ENCODE measurements at places on chromosomes 11 and 22. TPM values are rescaled to one million over a fixed set of nuclear protein-coding genes. Genes with fewer than 3 reads are reported as not detected.

DNA sequence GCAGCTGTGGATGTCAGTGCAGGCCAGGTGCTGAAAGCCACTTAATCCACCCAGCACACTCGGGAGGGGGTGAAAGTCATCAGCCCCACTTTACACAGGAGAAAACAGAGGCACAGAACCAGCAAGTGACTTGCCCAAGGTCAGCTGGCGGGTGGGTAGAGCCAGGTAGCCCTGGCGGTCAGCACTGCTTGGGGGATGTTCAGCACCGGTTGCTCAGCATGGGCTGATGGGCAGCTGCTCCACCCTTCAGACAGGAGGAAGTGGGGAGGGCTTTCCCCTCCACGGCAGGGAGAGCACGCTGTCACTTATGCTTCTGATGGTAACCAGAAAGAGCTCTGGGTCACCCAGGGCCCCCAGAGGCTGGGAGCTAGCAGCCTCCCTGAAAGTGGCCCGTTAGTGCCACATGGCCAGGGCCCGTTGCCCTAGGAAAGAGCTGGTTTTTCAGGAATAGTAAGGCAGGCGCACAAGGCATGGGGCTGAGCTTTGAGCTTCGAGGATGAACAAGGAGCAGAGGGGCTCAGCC, 417.9 kb downstream of the CTTN start:
- DNase-seq: no peak

The BRSK2 gene
- 3.0 TPM for total RNA-seq

DNA sequence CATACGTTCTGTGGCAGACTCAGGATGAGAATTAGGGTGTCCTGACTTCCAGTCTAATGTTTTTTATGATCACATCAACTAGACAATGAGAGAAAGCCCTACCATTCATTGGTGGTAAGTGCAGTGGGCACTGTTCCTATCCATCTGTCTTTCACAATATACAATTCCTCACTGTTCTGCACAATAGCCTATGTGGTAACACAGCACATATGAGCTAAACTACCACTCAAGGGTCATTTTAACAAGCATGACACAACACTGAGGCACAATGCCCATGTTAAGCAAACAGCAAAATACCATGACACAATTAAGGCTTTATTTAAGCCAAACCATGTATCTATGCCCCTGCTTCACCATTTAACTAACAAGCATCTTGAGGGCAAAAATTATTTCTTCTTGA, 52.3 kb downstream of the SIK3 start:
- no peak for DNase-seq

DNA sequence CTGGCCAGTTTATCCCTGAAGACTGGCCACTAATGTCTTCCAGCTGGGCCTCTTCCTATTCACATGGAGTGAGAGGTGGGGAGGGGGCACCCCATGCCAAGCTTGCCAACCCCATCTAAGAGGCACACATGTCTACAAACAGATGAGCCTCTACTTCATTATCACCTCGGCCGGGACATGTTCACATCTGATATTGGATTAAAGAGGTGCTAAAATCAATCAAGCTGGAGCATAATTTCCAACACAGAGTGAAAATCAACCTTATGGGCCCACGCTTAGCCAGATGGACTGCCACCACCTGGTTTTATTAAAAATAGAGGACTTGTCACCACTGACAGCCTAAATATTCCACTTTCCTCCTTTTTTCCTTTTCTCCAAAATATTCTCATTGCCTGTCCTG, 162.6 kb upstream of the NARS2 start:
- no peak for DNase-seq

DNA sequence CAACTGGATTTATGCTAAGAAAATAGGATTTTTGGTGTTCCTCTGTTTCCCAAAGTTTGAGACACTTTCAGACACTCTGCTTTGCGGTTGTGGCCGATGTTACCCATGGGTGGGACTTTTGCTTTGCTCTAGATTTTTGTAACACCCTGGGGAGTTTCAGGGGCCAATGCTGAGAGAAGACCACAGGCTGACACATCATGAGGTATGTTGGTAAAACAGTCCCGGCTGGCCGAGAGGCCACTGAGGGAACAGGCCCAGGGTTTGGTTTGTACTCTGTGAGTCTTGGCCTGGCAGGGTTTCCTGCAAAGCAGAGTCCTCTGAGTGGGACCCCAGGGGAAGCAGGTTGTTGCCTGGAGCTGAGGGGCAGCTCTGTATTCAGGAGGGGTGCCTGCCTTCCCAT, 78.5 kb upstream of the PITPNB start:
- no peak for DNase-seq

DNA sequence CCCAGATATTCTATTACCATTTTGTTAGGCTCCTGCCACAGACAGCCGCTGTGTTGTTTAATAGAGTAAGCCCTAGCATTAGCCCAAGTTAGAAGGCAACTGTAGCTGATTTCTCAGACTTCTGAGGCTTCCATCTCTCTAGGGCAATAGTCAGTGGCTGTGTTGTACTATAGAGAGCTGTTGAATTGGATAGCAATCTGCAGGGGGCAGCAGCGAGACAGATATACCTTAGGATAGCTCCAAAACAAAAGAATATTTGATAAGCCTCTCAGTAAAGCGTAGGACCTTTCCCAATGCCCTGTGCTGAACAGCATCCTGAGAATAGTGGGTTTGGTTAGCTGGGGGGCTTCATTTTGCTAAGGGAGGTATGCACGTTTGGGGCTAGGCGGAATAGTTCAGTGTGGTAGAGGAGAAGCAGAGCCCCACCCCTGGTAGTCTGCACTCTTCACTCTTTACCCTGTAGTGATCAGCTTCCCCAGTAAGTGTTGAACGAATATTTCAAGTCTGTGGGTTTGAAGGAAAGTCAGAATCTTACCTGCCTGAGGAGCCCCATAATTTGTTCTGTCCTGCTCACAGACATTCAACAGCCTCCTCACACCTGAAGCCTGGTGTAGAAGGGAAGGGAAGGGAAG, 515.1 kb downstream of the INSC start:
- no peak for DNase-seq

- no peak for DNase-seq
These were observed 69.7 kb upstream of the SEPTIN5 start for GRCh38 chr22:19644314-19645223.

The NXPE4 gene
- not detected for total RNA-seq

The DEUP1 gene
- total RNA-seq: 0.16 TPM

GRCh38 chr22:47673557-47673956, 911.1 kb downstream of the TBC1D22A start:
- no peak for DNase-seq

The LSP1 gene
- total RNA-seq: 50.7 TPM

The CCDC188 gene
- total RNA-seq: 0.69 TPM

The SLC39A13 gene
- 30.3 TPM for total RNA-seq

The OR52H1 gene
- 2.2 TPM for total RNA-seq

- DNase-seq: no peak
These were observed 29.9 kb downstream of the SERPIND1 start for GRCh38 chr22:20803696-20804324.

- no peak for DNase-seq
These were observed 35.0 kb downstream of the PPARA start for GRCh38 chr22:46185283-46185682.

The MRGPRX2 gene
- not detected for total RNA-seq

GRCh38 chr11:57071829-57072228, 83.1 kb downstream of the OR5AK2 start:
- no peak for DNase-seq

Data from urinary bladder (tissue), 4 donors.